ENCODE measurements at places on chromosomes 4 and X. TPM values are rescaled to one million over a fixed set of nuclear protein-coding genes. Genes with fewer than 3 reads are reported as not detected.

DNA sequence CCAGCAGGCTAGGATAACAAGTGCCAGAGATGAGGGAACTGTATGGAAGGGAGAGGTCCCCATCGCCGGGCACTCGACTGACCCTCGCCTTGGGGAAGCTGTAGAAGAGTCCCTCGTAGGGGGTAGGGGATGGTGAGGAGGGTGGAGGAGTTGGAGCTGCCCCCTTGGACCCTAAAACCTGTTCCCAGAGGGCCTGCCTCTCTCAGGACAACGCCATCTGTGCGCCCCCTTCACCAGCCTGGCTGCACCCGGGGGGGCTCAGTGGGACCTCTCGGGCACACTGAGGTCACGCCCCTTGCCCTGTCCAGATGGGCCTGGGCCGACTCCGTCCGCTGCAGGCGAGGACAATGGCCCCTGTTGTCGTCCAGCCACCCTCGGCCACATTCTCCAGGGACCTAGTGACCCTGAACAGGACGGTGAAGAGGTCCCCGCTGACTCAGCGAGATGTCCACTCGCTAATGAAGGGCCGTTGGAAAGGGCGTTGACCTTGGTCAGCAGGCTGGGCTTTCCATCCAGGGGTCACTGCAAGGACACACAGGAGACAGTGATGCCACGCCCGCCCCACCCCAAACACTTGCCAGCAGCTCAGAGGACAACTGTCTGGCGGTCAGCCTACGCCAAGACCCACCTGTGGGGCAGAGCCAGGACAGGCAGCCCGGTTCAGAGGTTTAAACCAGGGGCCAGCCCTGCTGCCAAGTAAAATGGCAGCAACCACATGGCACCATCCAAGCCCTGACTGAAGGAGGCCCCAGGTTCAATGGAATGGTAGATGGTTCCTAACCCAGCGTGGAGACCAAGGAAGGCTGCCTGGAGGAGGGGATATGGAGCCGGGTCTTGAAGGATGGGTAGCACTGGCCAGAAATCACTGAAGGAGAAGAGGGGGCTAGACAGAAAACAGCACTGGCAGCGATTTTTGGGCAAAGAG is 51.2 kb downstream of the HMX1 start:
- no peak for DNase-seq

- no peak for DNase-seq
Measured at GRCh38 chrX:11541510-11541909, 124.2 kb downstream of the ARHGAP6 start.

- DNase-seq, result no peak
Measured at GRCh38 chr4:95410387-95410977, 138.3 kb downstream of the UNC5C start.

- peak; percentile 51 for DNase-seq
Measured at GRCh38 chrX:48937054-48937907, 18.5 kb upstream of the PIM2 start.

GRCh38 chrX:34656842-34657725 is at the start of gene TMEM47:
Gene TMEM47 (minus strand): TSS chrX:34657285. CDS start chrX:34657029, 256 bp downstream.
- peak; percentile 72 for DNase-seq

NXF2B gene
- not detected for total RNA-seq

ZFYVE28 gene
- total RNA-seq, result 8.2 TPM
